ENCODE measurements at places on chromosomes 13 and 19. TPM values are rescaled to one million over a fixed set of nuclear protein-coding genes. Genes with fewer than 3 reads are reported as not detected.

The ZNF567 gene
- total RNA-seq = 13.0 TPM

The ADAT3 gene
- 6.3 TPM for total RNA-seq

The F7 gene
- total RNA-seq = not detected

The KIR2DL3 gene
- total RNA-seq = not detected

The GPR18 gene
- total RNA-seq = not detected

The ATP1A3 gene
- total RNA-seq = 0.29 TPM

The ZNF560 gene
- total RNA-seq = 0.53 TPM

The HTR2A gene
- not detected for total RNA-seq

The BRME1 gene
- total RNA-seq = not detected

The KCNN4 gene
- total RNA-seq = 1.7 TPM

The CERS1 gene
- 0.58 TPM for total RNA-seq

The FFAR3 gene
- not detected for total RNA-seq

The KLK2 gene
- not detected for total RNA-seq

The ZNF738 gene
- 3.0 TPM for total RNA-seq

The ZNF681 gene
- total RNA-seq = 0.29 TPM

The DIAPH3 gene
- 24.5 TPM for total RNA-seq

The PNMA8B gene
- total RNA-seq = 0.35 TPM

The RXFP2 gene
- total RNA-seq = not detected

The RNF225 gene
- not detected for total RNA-seq

The LSR gene
- 0.86 TPM for total RNA-seq

The IZUMO2 gene
- total RNA-seq = not detected

The FFAR2 gene
- not detected for total RNA-seq

The CILP2 gene
- total RNA-seq = 0.89 TPM

The GJB6 gene
- total RNA-seq = not detected

The C13orf42 gene
- not detected for total RNA-seq

The TNPO2 gene
- 14.7 TPM for total RNA-seq

The CGB3 gene
- total RNA-seq = not detected

The OR7D4 gene
- not detected for total RNA-seq

The SLC25A15 gene
- 31.1 TPM for total RNA-seq

The MCOLN1 gene
- total RNA-seq = 3.9 TPM

The SMIM44 gene
- not detected for total RNA-seq

The LGALS13 gene
- total RNA-seq = not detected

The MAST1 gene
- total RNA-seq = 1.4 TPM

The ZNF284 gene
- 1.6 TPM for total RNA-seq

The ZNF8 gene
- 4.0 TPM for total RNA-seq

The PLPP2 gene
- total RNA-seq = 29.2 TPM

The ZNF93 gene
- 5.7 TPM for total RNA-seq

The PABPC3 gene
- under 0.01 TPM for total RNA-seq

The ZNF850 gene
- total RNA-seq = 0.35 TPM

The THAP8 gene
- 8.4 TPM for total RNA-seq

The KLF1 gene
- total RNA-seq = not detected
